Transverse colon (tissue), 4 donors: ENCODE measurements at places on chromosomes 7 and 10. TPM values are rescaled to one million over a fixed set of nuclear protein-coding genes. Genes with fewer than 3 reads are reported as not detected.

DNA sequence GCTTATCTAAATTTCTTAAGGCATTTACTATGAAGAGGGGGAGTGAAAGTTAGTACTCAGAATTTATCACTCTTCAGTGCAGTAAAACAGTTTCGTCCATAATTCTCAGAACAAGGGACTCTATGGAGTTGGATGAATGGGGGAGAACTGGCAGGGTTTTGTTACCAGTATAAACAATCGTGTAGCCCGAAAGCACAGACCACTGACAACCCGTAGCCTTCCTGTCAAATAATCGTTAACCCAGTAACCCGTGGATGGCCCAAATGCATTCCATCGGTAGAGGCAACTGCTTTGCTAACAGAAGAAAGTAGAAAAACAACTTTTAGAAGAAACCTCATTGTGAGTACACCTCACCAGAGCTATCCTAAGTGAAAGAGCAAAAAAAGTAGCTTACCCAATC lies 583.9 kb downstream of the NXPH1 start:
- no peak overlapping the region for H3K27ac ChIP-seq
- H3K27me3 ChIP-seq = no peaks in the 10 kb centered on the region
- DNase-seq = no peak
- H3K4me1 ChIP-seq = no peaks in the 10 kb centered on the region

- DNase-seq = peak; percentile 80
- H3K36me3 ChIP-seq = no peaks in the 10 kb centered on the region
- peaks cover 21% of the 10 kb centered on the region for H3K4me1 ChIP-seq
- peak within 1 kb of the TSS; percentile 88 for H3K4me3 ChIP-seq
- no peaks in the 10 kb centered on the region for H3K27me3 ChIP-seq
- peak within 1 kb of the TSS; percentile 95 for H3K27ac ChIP-seq
Measured at GRCh38 chr7:94509264-94509886, at the start of gene CASD1. TSS of gene CASD1 (plus strand) at chr7:94509809. CDS start at chr7:94510085, 276 bp downstream.

DNA sequence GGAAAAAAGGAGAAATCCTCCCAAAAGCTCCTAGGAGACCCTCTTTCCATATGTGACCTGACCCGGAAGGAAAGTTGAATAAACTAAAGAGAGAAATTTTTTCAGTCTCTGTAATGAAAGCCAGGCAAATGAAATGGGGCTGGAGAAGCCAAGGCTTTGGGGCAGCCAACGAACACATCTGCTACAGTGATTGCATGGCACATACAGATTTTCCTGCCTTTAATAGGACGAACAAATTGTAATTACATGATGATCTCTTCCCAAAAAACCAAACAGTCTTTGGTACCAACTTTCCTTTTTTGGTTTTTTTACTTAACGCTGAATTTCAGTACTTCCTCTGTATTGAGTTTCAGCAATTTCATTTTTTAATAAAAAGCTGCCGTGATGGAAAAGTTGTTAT lies 23.5 kb upstream of the PTN start:
- H3K27me3 ChIP-seq = no peaks in the 10 kb centered on the region
- no peak overlapping the region for H3K4me3 ChIP-seq
- no peak for DNase-seq
- no peak overlapping the region for H3K27ac ChIP-seq
- H3K36me3 ChIP-seq = no peaks in the 10 kb centered on the region

DNA sequence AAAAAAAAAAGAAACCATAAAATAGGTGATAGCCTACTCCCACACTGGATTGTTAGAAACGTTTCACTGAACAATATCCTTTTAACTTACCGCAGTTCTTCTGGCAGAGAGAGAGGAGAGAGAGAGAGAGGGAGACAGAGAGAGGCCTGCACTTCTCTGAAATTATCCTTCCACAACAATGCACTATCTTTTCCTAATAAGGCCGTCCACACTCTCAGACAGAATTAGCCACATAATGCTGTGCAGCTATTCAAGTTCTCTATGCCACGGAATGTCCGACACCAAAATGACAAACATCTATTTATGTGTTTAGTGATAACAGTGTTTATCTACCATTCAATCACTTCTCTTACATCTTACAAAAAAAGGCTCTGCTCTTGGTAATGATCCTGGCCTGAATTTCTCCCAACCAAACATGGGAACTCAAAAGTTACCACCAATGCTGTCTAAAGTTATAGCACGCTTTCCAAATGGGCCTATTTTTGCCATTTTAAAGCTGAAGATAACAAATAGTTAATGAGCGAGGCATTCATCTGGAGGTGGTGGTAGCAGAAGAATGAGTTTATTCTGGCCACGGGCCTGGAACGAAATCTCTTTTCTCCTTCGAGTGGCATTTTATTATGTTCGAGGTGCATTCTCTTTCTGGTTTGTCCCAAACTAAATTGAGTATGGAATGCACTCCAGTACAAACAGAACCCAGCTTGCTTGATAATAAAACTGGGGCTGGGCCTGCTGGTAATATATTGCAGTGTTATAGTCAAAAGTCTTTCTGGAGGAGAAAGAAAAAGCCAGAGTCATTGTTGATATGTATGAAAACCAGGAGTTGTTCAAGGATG lies 160.2 kb upstream of the SVIL start:
- H3K27ac ChIP-seq = peak overlapping the region; percentile 87
- H3K36me3 ChIP-seq = no peaks in the 10 kb centered on the region
- no peaks in the 10 kb centered on the region for H3K27me3 ChIP-seq

DNA sequence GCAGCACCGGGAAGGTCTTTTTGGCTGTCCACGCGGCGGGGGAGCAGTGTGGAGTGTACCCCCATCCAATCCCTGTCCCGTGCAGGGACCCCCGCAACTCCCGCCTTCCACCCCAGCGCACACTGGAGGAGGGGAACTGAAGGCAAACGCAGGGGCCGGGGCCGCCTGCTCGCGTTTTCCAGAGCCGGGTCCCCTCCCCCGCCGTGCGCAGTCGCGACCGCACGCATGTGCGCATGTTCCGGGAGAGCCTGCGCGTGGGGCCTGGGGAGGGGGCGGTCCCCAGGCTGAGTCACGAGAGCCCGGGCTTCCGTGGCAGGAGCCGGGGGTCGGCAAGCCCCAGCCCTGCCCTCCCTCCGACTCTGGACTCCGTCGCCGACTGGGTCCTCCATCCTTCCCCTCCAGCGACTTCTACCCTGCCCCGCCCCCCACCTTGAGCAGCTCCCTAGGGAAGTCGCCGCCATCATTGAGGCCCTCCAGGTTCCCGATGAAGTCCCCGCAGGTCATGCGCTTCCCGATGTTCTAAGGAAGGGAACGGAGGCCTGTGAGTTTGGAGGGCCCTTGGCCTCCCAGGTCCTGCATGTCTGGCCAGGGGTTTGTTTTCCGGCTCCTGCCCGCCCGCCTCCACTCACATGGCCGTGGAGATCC lies 8.0 kb downstream of the PSD start:
- peaks cover 70% of the 10 kb centered on the region for H3K27me3 ChIP-seq
- DNase-seq = no peak
- peaks cover 21% of the 10 kb centered on the region for H3K4me1 ChIP-seq
- no peaks in the 10 kb centered on the region for H3K36me3 ChIP-seq
- H3K4me3 ChIP-seq = peak overlapping the region; percentile 31

DNA sequence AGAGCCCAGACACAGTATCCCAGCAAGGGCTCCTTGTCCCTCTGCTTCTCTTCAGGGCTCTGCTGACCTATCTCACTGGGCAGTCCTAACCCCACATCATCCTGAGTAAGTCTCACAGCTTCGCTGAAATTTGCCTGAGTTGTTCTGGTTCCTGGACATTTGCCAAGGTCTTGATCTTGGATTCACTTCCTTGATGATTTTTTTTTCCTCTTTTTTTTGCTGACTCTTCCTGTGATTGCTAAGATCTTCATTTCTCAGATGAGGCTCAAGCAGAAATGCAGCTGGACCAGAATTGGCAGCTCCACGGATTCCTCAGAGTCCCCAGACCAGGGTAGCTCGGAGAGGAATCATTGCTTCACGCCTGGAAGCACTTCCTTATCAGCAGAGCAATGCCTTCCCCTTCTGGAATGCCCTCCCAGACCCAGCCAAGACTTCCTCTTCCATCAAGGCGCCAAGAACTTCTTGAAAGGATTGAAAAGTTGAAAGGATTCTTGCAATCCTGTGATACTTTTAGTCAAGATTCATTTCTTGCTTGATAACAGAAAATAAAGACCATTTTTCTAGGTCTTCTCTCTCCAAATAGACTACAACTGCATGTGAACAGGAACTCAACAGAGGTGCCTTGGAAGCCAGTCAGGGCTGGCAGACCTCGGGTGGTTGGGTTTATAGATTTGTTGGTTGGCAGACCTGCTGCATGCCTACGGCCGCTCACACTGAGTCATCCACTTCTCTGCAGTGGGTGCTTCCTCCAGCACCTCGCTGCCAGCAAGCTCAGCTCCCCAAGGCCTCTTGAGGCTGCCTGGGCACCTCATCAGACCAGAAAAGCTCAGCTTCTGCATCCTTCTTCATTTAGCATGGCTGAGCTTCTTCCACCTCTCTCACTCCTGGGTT lies 8.8 kb upstream of the AFAP1L2 start:
- H3K27ac ChIP-seq = no peak overlapping the region
- no peaks in the 10 kb centered on the region for H3K36me3 ChIP-seq
- no peaks in the 10 kb centered on the region for H3K4me1 ChIP-seq
- no peak overlapping the region for H3K4me3 ChIP-seq
- no peaks in the 10 kb centered on the region for H3K27me3 ChIP-seq
- DNase-seq = no peak

- H3K27ac ChIP-seq = no peak overlapping the region
- H3K27me3 ChIP-seq = no peaks in the 10 kb centered on the region
- no peak overlapping the region for H3K4me3 ChIP-seq
- no peaks in the 10 kb centered on the region for H3K36me3 ChIP-seq
Measured at GRCh38 chr10:117411479-117412399, 36.5 kb upstream of the PDZD8 start.

GRCh38 chr7:135645296-135645904 lies 16.9 kb upstream of the STMP1 start:
- no peak overlapping the region for H3K27ac ChIP-seq
- H3K36me3 ChIP-seq = peaks cover 3% of the 10 kb centered on the region
- no peak for DNase-seq
- H3K4me3 ChIP-seq = no peak overlapping the region
- H3K4me1 ChIP-seq = no peaks in the 10 kb centered on the region

- H3K36me3 ChIP-seq = no peaks in the 10 kb centered on the region
- H3K4me1 ChIP-seq = peaks cover 76% of the 10 kb centered on the region
- peak overlapping the region; percentile 93 for H3K27ac ChIP-seq
- no peak for DNase-seq
- no peak overlapping the region for H3K4me3 ChIP-seq
Measured at GRCh38 chr7:106068538-106068961, 43.6 kb downstream of the SYPL1 start.

DNA sequence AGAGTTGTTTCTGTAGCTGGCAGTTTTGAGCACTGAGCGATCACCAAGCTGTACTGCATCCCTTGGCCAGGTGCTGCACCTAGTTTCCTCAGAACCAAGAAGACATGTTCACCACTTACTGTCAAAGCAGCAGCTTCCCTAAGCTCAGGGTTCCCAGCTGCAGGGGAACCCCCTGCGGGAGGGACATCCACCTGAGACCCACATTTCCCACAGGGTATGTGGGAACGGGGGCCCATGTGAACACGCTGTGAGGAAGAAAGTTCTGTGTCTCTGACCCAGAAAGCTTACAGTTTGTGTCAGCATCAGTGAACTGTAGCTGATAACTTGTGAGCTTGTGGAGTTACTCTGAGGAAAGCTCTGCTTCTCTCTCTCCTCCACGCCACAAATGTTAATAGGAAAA lies 436.8 kb upstream of the IGFBP3 start:
- no peaks in the 10 kb centered on the region for H3K4me1 ChIP-seq
- no peak overlapping the region for H3K27ac ChIP-seq
- H3K27me3 ChIP-seq = no peaks in the 10 kb centered on the region
- DNase-seq = no peak

DNA sequence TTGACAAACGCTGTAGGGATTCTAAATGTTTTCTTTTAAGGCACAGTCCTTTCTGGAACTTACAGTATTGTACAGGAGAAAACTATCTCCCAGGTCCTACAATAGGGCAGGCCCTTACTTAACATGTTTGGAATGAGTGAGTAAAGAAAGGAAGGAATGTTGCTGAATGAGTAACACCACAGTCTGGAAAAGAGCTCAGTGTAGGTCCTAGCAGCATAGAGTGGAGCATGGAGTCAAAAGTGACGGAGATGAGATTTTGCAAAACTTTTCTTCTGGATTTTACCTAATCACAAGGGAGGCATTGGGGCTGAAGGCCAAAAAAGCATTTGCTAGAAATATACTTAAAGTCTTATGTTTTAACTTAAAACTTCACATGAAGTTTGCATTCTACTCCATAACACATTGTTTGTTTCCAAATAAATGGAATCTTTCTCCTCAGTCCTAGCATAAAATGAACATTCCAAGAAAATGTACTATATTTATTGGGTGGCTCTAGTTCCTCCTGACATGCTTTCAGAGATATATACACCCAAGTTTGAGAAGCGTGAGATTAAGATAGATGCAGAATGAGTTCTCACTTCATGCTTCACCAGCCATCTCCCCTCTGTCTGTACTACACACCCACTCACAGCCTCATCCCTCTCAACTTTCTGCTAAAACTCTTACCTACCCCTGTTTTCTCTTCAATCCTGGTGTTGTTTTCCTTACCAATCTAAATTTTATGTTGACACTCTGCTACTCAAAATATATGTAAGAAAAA lies 20.2 kb upstream of the ADD3 start:
- H3K36me3 ChIP-seq = no peaks in the 10 kb centered on the region
- no peak for DNase-seq
- H3K27me3 ChIP-seq = no peaks in the 10 kb centered on the region
- H3K4me1 ChIP-seq = no peaks in the 10 kb centered on the region
- H3K27ac ChIP-seq = no peak overlapping the region

GRCh38 chr7:29190349-29191045 lies 4.1 kb upstream of the CHN2 start:
- H3K27ac ChIP-seq = peak overlapping the region; percentile 33
- H3K4me3 ChIP-seq = no peak overlapping the region
- no peaks in the 10 kb centered on the region for H3K36me3 ChIP-seq
- DNase-seq = no peak

Gene LRRD1
- total RNA-seq = not detected

Gene ABCB8
- 52.3 TPM for total RNA-seq

Gene MBL2
- not detected for total RNA-seq

Gene CDC14C
- total RNA-seq = not detected

Gene SRRM3
- not detected for total RNA-seq
